Fibroblast of skin of left quadriceps (primary cell): ENCODE measurements at places on chromosomes 16 and 17.

DNA sequence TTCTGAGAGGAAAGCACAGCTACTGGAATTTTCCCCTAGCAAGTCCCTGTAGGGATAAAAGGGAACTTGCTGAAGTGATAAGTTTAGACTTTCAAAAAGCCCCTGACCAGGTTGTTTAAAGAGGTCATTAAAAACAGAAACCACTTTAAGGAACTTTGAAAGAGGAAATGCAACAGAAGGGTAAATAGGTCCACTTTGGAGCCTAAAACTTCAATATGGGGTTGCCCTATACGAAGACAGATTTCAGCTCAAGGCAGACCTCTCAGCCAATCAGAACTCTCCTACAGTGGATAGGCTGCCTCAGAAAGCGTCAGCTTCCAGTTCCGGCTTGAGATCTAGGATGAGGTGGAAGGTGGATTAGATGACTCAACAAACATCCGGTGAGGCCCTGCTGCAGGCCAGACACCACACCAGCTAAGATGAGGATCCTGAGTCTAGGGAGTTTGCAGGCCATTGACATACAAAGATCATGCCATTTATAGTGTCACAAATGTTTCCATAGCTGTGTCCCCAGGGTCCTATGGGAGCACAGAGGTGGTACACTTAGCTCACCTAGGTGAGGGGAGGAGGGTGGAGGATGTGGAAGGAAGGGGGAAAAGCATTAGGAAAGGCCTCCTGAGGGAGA lies 7.9 kb upstream of the MFSD6L start:
- DNase-seq = no peak

DNA sequence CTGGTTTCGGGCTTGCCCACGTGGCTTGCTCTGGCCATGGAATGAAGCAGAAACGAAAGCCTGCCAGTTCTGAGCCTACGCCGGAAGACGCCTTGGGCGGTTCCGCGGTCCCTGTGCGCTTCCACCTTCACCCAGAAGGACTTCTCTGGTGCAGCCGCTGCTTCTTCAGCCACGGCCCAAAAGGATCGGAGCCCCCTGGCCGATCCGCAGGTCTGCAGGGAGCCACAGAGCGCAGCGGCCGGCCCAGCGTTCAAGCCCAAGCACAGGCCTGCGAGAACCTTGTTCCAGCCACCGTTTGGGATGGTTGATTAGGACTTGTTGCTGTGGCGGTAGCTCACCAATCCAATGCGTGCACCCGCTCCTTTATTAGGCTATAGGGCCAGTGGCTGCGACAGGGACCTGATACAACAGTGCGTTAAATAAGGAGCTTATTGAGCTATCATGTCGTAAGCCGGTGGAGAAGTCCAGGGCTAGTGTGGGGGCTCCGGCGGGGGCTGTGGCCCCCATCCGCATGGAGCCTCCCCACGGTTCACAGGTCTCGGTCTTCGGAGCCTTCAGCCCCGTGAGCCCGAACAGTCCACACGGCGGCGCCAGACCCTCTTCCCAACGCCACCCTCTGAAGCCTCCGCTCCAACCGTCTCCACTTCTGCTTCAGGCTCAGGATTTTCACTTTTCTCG lies 10.2 kb upstream of the MPP2 start:
- DNase-seq = no peak

- no peak for DNase-seq
These were observed 29.5 kb downstream of the NSMCE1 start for GRCh38 chr16:27239026-27239425.

DNA sequence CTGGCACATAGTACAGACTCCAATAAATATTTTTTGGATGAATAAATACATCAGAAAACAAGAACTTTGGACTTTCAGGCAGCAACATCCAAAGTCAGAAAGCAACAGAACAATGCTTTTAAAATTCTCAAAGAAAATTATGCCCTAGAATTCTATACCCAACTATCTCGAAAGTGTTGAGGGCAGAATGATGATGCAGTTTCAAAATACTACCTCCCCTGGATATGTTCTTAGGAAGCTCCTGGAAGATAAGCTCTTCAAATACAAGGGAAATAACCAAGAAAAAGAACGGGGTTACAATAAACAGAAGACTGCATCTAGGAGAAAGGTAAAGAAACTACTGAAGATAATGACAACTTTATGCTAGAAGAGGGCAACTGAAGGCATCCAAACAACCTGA lies 11.0 kb downstream of the SIAH1 start:
- DNase-seq = no peak

DNA sequence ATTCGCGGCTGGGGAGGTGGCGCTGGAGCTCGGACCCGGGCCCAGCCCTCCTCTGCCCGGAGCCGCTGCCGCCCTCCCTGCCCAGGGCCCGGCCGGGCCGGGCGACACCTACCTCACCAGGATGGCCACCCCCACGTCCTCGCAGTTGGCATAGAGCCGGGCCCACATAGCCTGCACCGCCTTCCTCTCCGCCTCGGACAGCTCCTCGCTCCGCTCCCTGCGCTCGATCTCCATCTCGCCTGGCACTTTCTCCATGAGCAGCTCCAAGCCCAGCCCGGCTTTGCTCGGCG lies 276 bp downstream of the CYGB start:
- DNase-seq = no peak

DNA sequence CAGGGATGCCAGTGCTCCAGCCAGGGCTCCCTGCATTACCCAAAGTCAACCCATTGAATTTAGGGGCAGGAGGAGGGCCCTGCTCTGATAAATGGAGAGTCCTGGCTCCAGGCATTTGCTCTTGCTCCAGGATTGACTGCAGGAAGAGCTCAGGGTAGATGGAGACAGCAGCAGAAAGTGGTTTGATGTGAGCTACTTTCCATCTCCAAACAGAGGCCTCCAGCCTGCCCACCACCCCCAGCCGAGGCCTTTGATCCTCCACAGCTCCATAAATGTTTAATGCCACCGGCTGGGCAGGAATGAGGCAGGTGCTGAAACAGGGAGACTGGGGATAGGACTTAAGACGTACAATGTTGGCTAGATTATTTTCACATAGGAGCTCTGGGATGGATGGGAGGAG lies 4.3 kb upstream of the SEZ6 start:
- no peak for DNase-seq

- DNase-seq = no peak
These were observed 9.9 kb upstream of the ADGRG1 start for GRCh38 chr16:57618296-57619132.

- peak; percentile 42 for DNase-seq
These were observed 376.1 kb downstream of the SEC14L1 start for GRCh38 chr17:77516902-77517301.

GRCh38 chr16:65229191-65229662 lies 107.4 kb upstream of the CDH11 start:
- peak; percentile 56 for DNase-seq

GRCh38 chr17:60089096-60089806 lies 10.5 kb upstream of the HEATR6 start:
- no peak for DNase-seq

DNA sequence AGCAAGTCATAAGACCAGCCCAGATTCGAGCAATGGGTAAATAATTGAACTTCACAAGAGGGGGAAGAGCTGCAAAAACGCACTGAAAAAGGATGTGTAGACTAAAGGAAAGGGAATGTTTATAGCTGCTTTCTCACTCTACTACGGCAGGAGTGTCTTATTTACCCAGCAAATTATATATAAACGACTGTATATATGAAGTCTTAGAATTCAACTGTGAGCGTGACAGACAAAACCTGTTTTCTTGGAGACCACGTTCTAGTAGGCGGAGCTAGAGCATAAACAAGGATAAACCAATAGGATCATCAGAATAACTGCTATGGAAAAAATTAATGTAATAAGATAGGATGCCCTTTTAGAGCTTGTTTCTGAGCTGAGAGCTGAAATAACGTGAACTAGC lies 394.6 kb upstream of the MON1B start:
- DNase-seq = no peak

- no peak for DNase-seq
These were observed 23.2 kb downstream of the USP43 start for GRCh38 chr17:9668517-9668916.

- no peak for DNase-seq
These were observed 4.4 kb upstream of the ACTG1 start for GRCh38 chr17:81517009-81517338.

GRCh38 chr17:37490022-37490587 lies 414 bp downstream of the DUSP14 start:
- no peak for DNase-seq

- no peak for DNase-seq
These were observed 5.5 kb upstream of the TM4SF5 start for GRCh38 chr17:4766201-4766600.

- DNase-seq = no peak
These were observed 3.3 kb downstream of the ERAL1 start for GRCh38 chr17:28857905-28858800.

DNA sequence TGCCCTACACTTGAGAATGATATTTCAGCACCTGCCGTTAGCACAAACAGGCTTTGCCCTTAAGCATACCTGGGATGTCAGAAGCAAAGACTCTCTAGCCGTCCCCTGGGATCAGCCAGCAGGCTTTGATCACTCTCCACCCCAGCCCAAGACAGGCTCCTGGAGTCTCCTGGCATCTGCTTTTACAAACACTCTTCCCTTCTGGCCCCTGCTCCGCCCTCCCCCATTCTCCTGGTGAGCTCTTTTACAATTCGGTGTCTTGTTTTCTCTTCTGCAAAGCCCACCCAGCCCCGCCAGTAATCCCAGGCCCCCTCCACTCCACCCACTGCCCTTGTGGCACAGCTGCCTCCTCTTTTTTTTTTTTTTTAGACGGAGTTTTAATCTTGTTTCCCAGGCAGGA lies 50.4 kb downstream of the KATNIP start:
- DNase-seq = no peak

- no peak for DNase-seq
These were observed 42.7 kb downstream of the TNRC6C start for GRCh38 chr17:78001182-78001581.

DNA sequence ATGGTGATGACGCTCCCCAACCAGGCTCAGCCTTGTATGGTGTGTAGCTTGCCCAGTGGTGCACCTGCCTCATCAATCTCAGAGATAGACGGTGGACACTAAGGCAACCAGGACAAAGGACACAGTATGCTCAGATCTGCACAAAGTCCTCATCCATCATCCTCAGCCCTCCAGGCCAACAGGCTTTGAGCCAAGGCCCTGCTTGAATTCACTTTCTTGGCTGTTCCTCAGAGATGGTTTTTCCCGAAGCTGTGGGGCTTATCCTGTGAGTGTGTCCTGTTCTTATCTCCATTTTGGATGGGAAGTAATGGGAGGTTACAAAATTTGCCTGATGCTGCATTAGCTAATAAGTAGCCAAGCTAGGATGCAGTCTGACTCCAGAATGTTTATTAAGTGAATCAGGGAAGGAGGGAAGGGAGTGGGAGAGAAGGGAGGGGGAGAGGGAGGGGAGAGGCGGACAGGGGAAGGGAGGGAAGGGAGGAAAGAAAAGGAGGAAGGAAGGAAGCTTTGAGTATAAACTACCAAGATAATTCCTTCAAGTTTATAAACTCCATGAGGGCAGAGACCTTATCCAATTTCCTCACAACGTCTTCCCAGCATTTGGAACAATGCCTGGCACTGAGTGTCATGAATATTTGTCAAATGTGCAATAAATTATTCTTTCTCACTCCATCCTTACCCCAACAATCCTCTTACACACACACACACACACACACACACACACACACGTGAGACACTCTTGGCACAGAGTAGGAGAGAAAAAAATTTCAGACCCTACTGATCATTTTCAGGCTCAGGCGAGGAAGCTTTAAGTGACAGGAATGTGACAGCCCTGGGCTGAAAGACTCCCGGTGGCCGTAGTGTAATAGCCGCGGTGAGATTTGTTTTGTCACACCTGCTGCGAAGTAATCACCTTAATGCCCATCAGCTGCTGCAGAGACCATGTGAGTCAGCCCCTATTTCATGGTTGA lies 84.3 kb downstream of the BMERB1 start:
- peak; percentile 63 for DNase-seq

- no peak for DNase-seq
These were observed 256.1 kb upstream of the SALL1 start for GRCh38 chr16:51407199-51407598.

DNA sequence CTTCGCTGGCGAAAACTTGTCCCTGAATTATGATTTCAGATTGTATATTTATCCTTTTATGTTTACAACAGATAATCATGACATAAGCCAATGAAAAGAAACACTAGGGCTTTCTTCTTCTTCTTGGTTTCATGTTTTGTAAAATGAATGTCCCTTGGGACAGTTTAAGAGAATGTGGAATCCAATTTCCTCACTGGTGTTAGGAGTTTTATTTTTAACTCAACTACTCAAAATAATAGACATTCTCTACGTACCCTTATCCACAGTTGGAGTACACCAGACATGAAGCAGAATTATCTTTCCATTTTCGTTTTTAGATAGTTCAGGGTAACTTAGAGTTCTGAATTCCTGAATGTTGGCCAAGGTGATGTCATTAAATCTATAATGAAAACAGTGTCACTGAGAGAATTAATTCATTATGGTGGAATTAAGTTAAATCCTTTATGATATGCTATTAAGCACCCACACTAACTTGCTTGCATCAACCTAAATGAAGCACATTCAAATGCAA lies 43.4 kb downstream of the IRX6 start:
- DNase-seq = peak; percentile 55

GRCh38 chr16:72785171-72785570 lies 262.8 kb downstream of the ZFHX3 start:
- no peak for DNase-seq

GRCh38 chr16:62692685-62693084 lies 656.4 kb upstream of the CDH8 start:
- no peak for DNase-seq

DNA sequence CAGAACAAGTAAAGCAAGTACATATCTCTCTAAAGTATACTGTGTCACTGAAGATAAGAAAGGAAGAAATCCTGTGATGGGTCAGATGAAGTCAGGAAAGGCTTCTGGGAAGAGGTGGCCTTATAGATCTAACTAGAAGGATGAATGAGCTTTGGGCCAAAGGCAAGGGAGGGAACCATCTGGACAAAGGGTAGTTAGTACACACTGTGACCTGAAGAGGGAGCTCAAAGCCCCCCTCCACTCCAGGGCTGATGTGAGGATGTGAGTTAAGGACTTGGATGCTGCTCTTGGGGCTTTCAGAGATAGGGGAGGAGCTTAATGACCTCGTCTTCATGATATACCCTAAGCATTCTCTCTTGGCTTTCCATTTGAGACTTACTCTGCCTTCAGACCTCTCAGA lies 185.3 kb upstream of the CACNG3 start:
- DNase-seq = no peak

- no peak for DNase-seq
These were observed 90.6 kb downstream of the TOX3 start for GRCh38 chr16:52456368-52456767.

- DNase-seq = no peak
These were observed at the start of gene IRX6 for GRCh38 chr16:55323637-55324271. Gene IRX6 (plus strand): TSS chr16:55324203. CDS start chr16:55325092, 889 bp downstream.
